ENCODE measurements at places on chromosomes 4 and X.
A peak's percentile ranks its signal among the peaks of the same experiment; 100 is the strongest.

DNA sequence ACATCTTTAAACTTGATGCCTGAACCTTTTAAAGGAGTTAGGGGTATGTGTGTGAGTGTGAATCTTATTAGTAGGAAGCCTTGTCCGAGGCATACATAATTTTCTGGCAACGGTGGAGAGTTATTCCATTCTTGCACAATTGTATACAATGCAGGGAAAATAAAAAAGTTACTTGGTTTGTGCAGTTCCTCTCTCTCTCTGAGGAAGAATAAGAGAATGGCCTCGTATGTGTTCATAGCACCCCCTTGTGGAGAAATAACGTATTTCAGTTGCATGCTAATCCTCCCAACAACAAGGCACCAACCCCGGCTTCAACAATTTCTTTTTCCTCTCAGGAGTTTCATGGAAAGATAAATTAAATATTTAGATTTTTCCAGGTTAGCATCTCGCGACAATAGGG, 33.7 kb upstream of the FGF13 start:
- peak; percentile 52 for DNase-seq

DNA sequence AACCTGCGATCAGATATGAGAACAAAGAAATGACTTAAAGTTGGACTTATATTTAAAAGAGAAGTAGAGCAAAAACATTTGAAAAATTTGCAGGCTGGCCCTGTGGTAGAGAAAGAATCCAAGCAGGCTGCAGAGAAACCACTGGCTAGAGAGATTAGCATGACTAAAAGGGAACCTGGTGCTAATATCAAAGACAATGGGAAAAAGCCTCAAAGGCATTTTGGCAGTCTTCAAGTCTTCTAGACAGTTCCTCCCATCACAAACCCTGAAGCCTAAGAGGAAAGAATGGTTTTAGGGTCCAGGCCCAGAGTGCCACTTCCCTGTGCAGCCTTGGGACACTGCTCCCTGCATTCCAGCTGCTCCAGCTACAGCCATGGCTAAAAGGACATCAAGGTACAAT, 33.4 kb downstream of the KCTD8 start:
- DNase-seq: no peak

GRCh38 chrX:119690921-119691716, 1.8 kb downstream of the SEPTIN6 start:
- DNase-seq: peak; percentile 33

GRCh38 chrX:111823128-111823527, 52.9 kb upstream of the TRPC5OS start:
- peak; percentile 25 for DNase-seq

DNA sequence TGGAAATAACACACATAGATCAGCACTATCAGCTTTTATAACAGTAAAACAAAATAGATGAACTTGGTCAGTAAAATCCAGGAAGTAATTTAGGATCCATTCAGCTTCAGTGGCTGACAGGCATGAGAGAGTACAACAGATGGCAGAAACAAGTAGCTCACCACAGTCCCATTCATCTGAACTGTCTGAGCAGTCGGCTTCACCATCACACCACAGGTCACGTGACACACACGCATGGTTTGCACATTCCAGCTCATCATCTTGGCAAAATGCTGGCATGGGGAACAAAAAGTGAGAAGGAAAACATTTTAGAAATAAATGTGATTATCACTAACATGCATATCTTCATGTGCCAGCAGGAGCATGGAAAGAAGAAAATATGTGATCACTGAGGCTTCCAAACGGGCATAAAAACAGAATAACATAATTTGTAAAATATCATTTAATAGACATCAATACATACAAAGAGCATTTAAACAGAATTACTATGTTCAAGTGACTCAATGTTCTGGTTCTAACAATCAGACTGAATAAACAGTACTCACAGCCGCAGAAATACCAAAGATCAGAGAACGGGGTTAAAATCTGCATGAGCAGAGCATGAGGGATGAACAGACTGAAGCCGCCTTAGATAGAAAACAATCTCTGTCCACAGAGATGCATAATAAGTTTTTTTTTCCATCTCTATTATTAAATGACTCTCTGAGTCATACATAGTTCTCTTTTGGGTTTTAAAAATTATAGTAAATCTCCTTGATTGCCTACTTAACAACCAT, 158.1 kb downstream of the ATP10D start:
- no peak for DNase-seq

DNA sequence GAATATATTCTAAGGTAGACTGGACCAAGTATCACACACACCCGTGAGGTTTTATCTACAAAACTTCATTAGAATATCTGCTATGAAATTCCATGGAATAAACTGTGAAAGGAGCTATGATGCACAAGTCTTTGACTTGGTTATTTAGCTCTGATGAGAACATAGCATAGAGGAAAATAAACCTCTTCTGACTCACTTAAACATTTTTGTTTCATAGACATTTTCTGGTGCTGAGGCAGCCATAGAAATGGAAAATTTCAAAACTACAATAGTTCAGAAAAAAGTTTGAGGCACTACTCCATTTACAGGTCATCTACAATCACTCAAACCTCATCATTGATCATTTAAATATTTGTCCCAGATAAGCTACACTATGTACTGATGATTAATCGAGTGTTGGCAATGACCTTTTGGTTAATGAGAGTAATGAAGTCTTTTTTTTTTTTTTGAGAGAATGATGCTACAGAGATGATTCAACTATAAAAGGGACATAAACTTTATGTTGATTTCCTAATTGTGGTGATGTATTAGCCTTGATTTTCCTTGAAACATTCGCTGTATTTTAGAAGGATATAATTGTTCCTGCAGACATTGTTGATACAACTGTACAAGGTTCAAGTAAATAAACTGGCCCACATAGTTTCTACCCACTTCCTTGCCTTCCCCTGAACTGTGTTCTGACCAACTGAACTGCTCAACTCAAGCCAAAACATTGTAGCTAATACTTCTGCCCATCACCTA, 77.5 kb downstream of the AREG start:
- DNase-seq: no peak

- DNase-seq: no peak
Observed at GRCh38 chr4:96713271-96713850, 873.5 kb downstream of the PDHA2 start.

- DNase-seq: no peak
Observed at GRCh38 chr4:98608356-98608755, 50.1 kb downstream of the TSPAN5 start.

- no peak for DNase-seq
Observed at GRCh38 chrX:2533424-2533823, 32.6 kb upstream of the DHRSX start.

DNA sequence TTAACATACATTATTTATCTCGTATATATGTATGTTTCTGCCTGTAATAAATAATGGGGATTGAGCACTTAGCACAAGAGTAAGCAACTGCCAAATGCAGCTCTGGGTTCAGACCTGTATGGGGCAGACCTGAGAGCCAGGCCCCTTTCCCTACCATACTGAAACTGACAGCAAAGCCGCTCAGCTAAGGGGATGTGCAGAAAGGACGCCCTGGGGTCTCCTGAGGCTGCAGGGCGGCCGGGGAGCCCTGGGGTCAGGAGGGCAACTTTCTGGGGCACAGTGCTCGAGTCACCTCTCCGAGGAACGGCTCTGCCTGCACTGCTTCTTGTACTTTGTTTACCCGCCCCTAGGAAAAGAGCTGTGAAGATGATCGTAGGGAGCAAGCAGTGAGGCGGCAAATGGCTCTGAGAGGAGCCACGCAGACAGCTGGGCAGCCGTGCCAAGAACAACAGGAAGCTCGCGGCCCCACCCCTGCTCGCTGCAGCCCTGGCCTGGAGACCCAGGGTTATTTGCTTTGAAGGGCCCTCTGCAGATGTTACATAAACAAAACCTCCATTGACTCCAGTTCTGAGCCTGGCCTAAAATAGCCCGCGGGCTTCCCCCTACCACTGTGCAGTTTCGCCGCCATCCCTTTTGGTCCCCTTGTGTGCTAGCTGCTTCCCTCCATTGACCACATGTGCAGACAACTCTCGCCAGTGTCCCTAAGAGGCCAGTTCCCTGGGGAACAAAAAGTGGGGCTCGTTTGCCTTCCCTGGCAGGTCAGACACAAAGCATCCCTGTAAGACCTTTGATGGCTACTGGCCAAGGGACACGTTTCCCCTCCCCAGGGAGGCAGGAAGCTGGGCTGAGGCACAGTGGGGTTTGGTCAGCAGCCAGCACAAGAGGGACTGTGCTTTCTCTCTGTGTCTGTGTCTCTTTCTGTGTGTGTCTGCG, 111.3 kb upstream of the LNX1 start:
- peak; percentile 72 for DNase-seq

DNA sequence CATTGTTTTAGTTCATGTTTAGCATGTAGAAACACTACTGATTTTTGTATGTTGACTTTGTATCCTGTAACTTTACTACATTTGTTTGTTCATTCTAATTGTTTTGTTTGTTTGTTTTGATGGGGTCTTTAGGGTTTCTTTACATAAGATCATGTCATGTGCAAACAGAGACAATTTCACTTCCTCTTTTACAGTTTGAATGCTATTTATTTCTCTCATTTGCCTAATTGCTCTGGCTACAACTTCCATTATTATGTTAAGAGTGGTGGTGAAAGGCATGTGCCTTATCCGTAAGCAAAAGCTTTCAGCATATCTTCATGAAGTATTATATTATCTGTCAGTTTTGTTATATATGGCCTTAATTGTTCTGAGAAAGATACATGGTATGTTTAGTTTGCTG, 571.1 kb downstream of the PCDH7 start:
- no peak for DNase-seq

GRCh38 chr4:142309772-142310171, 536.3 kb downstream of the INPP4B start:
- no peak for DNase-seq

GRCh38 chr4:186932631-186933187, 209.1 kb upstream of the FAT1 start:
- DNase-seq: no peak

- no peak for DNase-seq
Observed at GRCh38 chr4:15870079-15870478, 68.5 kb downstream of the FGFBP1 start.

GRCh38 chr4:4418676-4419390, 31.9 kb downstream of the NSG1 start:
- no peak for DNase-seq

- no peak for DNase-seq
Observed at GRCh38 chr4:122517345-122517744, 60.8 kb upstream of the IL2 start.

DNA sequence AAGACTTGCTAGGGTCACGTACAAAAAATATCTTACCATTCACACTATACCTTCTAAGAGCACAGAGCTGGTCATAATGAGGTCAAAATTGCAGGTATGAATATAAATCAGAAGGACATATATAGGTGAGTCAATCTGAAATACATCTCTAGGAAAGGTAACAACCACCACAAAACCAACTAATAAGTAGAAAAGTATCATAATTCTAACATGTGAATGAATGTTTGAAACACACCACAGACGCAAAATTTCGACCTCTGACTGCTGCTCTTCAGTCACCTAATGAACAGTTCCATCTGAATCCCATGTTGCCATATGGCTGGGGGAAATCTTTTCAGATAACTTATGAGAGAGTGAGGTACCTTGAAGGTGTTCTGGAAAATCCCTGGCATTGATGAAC, 22.1 kb downstream of the STAP1 start:
- DNase-seq: no peak

DNA sequence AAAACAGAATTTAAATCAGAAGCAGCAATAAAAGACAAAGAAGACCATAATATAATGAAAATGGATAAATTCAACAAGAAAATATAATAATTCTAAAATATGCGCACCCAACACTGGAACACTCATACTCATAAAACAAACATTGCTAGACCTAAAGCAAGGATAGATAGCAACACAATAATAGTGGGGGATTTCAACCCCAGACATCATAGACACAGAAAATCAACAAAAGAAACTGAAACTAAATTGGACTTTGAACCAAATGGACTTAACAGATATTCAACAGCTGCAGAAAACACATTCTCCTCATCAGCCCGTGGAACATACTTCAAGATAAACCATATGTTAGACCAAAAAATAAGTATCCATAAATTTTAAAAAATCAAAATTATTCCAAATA, 1552.6 kb downstream of the C4orf33 start:
- no peak for DNase-seq

- DNase-seq: peak; percentile 55
Observed at GRCh38 chr4:153466949-153467896, 1.1 kb downstream of the TMEM131L start.

DNA sequence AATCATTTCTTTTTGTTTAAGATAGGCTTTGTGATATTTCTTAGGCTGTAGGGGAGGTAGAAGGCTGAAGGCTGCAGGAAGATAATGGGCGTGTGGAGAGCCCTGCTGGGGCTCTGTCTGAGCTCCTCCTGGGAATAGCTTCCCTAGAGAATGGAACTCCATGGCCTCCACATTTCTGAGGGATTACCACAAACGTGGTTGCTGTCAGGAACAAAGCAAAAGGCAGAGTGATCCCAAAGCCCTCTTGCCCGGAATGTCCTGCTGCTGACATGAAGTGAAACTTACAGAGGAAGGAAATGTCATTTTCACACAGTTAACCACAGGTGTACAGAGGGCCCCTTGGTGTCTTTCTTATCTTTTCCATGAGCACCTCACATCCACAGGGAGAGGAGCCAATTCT, 89.3 kb downstream of the DDIT4L start:
- DNase-seq: no peak

DNA sequence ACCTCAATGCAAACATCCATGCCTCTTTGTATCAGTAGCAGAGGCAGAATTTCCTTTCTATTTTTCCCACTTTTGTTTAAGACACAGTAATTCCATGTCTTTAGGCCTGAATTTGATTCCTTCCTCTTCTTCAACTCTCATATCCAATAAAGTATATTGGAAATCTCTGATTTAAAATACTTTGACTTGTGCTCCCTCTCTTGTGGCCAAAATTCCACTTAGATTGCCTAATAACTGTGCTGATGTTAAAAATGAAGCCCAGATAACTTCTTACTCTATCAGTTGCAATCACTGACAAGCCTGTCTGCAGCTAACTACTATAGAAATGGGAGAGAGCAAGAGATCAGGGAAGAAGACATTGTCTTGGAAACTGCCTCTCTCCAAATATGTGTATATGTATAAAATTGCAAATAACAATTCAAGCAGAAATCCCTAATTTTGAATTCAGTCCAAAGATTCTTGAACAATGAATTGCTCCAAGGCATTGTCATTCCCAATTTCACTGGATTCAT, 163.5 kb upstream of the SPIN4 start:
- no peak for DNase-seq

GRCh38 chrX:119635799-119636198, 29.6 kb upstream of the NKRF start:
- DNase-seq: no peak

- DNase-seq: peak; percentile 23
Observed at GRCh38 chr4:41512136-41512535, 25.8 kb upstream of the LIMCH1 start.
